ENCODE measurements at places on chromosomes 7 and 10.

GRCh38 chr10:60208676-60209269 lies 180.9 kb downstream of the ANK3 start:
- no peak for DNase-seq

- DNase-seq = no peak
These were observed 147.5 kb downstream of the RTKN2 start for GRCh38 chr10:62121187-62121530.

- DNase-seq = no peak
These were observed 132.6 kb downstream of the GNAT3 start for GRCh38 chr7:80379034-80379982.

DNA sequence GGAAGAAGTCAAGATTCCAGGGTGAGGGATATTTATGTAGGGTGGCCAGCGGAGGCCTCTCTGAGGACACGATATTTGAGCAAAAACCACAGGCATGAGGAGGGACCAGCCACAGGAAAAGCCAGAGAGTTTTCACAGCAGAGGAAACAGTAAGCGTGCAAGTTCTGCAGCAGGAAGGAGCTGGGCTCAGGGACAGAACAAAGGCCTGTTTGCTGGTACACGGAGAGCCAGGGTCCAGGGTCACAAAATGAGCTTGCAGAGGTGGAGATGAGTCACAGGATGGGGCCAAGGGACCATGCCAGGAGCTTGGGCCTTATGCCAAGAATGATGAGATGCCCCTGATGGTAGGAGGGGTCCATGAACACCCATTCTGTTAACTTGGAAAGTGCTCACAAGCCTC lies 283.5 kb downstream of the PLXNA4 start:
- DNase-seq = no peak

- DNase-seq = no peak
These were observed 32.4 kb downstream of the TSPAN12 start for GRCh38 chr7:120825576-120825975.

DNA sequence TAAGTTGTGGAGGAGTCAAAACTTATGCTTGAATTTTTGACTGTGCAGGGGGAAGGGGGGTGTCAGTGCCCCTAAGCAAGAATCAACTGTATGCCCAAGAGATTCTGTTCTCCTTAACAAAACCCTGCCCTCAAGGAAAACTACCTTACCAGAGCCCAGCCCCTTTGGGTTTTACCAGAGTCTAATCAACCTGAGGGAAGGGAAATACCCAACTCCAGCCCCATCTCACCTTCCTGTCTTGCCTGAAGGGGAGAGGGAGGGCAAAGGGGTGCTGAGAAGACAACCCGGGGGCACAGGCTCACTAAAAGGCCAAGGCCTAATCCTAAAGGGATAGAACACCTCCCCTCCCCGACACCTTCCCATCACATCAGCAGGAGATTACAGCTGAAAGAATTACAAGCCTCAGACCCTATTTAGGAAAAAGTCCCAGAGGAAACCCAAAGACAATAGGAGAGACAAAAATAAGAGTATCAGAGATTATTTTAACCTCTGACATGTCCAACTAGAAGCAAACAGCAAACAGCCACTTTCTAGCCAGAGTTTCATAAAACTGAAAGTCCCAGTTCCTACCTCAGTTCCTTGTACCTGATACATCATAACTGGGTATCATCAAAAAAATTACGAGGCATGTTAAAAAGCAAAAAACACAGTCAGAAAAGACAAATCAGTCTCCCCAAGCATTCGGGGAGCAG lies 26.8 kb upstream of the C7orf33 start:
- no peak for DNase-seq

DNA sequence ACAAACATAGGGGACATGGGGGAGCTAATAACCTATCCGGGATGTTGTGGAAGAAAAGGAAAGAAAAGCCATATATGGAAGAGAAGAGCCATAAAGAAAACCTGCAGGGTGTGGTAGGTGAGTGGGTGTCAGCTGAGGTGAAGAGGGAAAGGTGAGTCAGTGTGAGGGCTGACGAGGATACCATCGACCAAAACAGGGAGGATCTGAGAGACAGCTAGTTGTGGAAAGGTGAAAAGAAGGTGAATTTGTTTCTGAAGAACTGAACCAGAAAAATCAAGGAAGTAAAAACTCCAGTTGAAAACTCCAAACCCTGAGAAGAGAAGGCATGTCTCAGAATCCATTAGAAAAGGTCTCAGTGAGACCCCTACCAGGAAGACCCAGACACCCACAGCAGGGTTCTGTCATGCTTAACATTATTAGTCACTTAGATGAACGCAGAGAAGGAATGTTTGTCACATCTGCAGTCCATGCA lies 4.1 kb downstream of the BLNK start:
- no peak for DNase-seq

DNA sequence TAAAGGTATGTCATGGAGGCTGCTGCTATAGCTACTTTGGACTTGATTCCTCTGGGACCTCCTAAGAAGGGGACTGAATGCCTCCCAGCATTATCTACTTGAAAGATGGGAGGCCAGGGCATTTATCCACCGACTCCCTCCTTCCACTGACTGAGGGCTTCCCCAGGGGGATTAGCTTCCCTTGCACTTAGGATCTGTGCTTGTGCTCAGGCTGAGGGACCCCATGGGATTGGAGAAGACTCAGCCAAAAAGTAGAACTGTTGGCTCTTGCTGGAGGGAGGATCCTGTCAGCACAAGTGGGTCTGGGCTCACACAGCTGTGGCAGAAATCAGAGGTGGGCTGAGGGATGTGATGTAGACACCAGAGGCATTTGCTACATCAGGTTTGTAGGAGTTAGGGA lies 81.5 kb upstream of the SYPL1 start:
- DNase-seq = no peak

- no peak for DNase-seq
These were observed 32.7 kb upstream of the MACC1 start for GRCh38 chr7:20249920-20250319.

GRCh38 chr10:98078774-98079173 lies 48.4 kb upstream of the CRTAC1 start:
- no peak for DNase-seq

DNA sequence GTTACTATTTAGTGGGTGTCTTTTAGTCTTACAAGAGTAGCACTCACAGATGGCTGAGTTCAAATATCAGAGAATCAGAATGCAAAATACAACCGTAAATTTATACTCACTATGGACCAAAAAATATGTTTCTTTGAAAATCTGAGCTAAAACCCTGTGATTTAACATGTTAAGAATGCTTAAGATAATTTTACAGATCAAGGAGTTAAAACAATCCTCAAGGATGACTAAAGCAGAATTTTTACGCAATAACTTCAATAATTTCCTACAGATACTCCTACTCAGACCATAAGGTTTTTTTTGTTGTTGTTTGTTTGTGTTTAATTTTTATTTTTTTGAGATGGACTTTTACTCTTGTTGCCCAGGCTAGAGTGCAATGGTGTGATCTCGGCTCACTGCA lies 47.9 kb upstream of the CCDC6 start:
- no peak for DNase-seq

- DNase-seq = no peak
These were observed 275.0 kb downstream of the ELMO1 start for GRCh38 chr7:37173670-37174069.

GRCh38 chr7:151940048-151940811 lies 16.0 kb upstream of the GALNTL5 start:
- DNase-seq = no peak

GRCh38 chr7:158562517-158562916 lies 25.1 kb downstream of the PTPRN2 start:
- DNase-seq = no peak

GRCh38 chr7:16846601-16847165 lies 35.1 kb downstream of the AGR3 start:
- DNase-seq = no peak

DNA sequence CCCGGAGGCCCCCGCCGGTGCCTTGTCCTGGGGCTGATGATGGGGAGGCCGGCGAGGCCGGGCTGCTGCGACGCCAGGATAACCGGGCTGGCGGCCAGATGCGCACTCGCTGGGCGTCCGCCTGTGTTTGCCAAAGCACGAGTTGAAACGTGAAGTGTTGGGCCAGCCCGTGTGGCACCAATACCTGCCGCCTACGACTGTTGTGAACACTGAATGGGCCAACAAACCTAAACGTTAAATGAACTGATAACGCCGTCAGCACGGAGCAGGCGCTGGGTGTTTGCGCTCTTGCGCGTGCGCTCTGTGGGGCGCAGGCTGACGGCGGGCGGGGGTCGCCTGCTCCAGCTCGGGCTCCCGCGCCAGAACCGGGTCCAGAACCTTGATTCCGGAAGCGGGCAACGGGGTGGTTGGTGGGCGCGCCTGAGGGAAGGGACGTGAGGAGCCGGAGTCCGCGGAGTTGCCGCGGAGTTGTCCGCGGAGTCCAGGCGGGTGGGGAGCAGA lies 658 bp downstream of the CYP2E1 start:
- no peak for DNase-seq

- DNase-seq = no peak
These were observed 234.6 kb upstream of the CXCL12 start for GRCh38 chr10:44619521-44619920.

DNA sequence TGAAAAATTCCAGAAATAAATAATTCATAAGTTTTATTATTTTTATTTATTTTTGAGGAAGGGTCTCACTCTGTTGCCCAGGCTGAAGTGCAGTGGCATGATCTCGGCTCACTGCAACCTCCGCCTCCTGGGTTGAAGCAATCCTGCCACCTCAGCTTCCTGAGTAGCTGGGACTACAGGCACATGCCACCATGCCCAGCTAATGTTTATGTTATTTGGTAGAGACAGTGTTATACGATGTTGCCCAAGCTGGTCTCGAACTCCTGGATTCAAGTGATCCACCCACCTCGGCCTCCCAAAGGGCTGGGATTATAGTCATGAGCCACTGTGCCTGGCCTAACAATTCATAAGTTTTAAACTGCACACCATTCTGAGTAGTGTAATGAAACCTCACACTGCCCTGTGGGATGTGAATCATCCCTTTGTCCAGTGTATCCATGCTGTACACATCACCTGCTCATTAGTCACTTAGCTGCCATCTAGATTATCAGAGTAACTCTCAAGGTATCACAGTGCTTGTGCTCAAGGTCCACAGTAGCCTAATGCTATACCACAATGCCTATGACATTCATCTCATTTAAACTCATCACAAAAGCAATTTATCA lies 17.9 kb downstream of the RTKN2 start:
- no peak for DNase-seq

- no peak for DNase-seq
These were observed 159.5 kb downstream of the PPP1R9A start for GRCh38 chr7:95066737-95067530.

DNA sequence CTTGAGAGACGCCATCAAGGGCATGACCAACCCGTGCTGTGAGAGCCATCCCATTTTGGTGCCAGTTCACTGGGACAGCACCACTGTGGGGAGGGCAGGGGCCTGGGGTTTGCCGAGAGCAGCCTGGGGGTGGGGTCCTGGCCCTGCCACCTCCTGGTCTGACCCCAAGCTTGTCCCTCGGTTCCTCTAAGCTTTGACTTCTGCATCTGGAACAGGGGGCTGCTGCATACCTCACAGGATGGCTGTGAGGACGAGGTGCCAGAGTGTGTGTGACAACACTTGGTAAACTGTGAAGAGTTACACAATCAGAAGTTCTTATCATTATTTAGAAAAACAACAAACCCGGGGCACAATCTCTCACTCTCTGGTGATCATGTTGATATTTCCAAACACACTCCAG lies 89.9 kb downstream of the CRTAC1 start:
- no peak for DNase-seq

DNA sequence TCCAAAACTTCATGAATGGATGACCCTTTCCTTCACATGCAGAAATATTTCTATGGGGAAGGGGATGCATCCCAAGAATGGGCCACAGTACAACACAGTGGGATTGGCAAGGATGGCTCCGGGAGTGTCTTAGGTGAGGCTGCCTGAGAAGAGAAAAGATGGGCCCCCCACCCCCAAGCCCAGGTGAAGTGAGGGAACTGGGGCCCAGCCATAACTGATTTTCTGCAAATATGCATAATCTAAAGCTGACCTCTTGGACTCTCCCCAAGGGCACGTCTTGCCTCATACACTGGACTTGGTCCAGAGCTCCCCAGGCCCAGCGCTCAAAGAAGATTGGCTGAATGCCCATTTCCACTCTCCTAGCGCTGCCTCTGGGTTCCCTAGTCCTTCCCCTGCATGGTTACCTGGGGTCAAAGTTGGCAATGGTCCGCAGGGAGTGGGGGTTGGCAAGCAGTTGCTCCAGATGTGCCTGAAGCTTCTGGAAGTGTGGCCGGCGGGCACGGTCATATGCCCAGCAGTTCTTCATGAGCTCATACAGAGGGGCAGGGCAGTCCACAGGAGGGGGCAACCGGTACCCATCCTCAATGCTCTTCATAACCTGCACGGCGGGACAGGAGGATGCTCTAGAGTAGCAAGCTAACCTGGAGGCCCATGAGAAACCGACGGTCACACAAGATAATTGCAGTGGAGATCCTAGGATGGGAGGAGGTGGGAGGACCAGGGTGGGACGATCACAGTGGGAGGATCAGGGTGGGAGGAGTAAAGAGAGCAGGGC lies 12.3 kb downstream of the ZYX start:
- DNase-seq = no peak

- DNase-seq = no peak
These were observed 50.2 kb downstream of the EEPD1 start for GRCh38 chr7:36203071-36203790.

DNA sequence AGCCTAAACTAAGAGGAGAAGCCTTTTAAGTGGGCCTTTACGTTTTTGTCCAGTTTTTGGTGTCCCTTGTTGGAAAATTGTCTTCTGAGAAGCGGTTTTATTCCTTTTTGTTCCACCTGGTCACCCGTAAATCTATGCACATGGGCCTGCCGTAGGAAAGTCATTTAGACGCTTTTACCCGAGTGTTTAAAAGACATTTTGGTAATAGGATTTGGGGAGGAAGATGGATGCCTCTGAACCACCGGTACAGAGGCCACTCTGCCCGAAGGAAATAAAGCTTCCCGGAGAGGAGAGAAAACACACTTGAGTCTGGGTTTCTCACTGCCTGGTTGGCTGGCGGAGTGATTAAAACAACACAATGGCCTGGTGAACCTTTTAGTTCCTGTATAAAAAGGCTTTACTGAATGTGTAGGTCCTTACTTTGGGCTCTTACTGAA lies 760 bp downstream of the THNSL1 start:
- DNase-seq = no peak

GRCh38 chr10:72044417-72045041 lies 43.8 kb downstream of the SPOCK2 start:
- no peak for DNase-seq

DNA sequence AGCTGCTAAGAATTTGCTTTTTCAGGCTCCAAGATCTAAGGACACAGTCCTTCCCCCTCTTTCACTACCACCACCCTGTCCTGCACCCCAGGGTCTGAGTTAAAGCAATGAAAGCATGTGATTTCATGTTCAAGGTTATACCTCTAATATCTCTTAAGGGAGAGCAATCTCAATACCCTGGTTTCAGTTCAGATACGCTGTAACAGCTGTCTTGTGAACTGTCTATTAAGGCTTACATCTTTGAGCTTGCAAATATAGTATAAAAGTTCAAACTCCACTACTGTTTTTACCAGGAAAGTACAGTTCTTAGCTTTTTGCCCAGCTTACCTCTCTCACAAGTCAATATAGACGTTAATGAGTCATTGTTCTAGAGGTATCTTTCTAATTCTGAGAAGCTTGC lies 2.6 kb downstream of the CPVL start:
- DNase-seq = no peak

- DNase-seq = no peak
These were observed 23.8 kb upstream of the SFTPA1 start for GRCh38 chr10:79586933-79587332.

- no peak for DNase-seq
These were observed 53.6 kb downstream of the ADRA2A start for GRCh38 chr10:111130471-111130870.

GRCh38 chr7:34198231-34198641 lies 292.9 kb downstream of the BMPER start:
- no peak for DNase-seq

Data from stimulated activated CD8-positive, alpha-beta memory T cell treated with anti-CD3 and anti-CD28 coated beads, Interleukin-7, amount 100 ng/mL, for 48 hours (primary cell).